ENCODE measurements at places on chromosomes 11 and 22.

GRCh38 chr22:24994070-24994763 is 41.7 kb downstream of the KIAA1671 start:
- peak; percentile 14 for DNase-seq

GRCh38 chr11:7592711-7593110 is 78.9 kb downstream of the PPFIBP2 start:
- no peak for DNase-seq

DNA sequence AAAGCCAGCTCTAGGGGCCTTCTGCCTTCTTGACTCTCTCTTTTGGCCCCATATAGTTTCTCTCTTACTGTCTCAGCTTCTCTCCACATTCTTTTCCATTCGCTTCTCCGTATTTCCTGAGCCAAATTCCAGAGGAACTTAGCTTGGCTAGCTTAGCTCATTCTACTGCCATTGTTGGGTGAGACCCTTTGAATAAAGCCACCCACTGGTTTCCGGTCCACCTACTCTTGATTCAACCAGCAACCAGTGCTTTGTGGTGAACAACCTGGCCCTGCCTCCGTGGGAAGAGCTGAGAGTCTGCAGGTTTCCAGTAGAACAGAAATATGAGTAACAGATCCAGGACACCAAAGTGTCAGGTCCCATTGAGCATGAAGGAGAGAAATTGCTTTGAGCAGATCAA is 81.3 kb upstream of the ARHGAP20 start:
- DNase-seq = no peak

GRCh38 chr11:62245271-62245753 is 3.3 kb downstream of the SCGB1D2 start:
- DNase-seq = peak; percentile 25

- no peak for DNase-seq
Measured at GRCh38 chr11:58495906-58496305, 12.0 kb downstream of the OR5B21 start.

GRCh38 chr22:39985383-39986035 is 9.2 kb upstream of the FAM83F start:
- DNase-seq = no peak

- DNase-seq = no peak
Measured at GRCh38 chr11:124886476-124886875, 11.2 kb downstream of the ROBO4 start.

- DNase-seq = no peak
Measured at GRCh38 chr11:36141196-36141953, 147.8 kb downstream of the COMMD9 start.

DNA sequence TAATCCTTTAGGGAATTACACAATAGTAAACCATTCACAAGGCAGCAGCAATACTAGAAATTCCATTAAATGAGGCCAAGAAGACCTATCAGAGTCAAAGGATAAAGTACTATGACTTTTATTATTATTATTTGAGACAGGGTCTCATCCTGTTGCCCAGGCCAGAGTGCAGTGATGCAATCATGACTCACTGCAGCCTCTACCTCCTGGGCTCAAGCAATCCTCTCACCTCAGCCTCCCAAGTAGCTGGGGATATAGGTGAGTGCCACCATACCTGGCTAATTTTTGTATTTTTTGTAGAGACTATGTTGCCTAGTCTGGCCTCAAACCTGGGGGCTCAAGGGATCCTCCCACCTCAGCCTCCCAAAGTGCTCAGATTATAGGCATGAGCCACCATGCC is 51.8 kb downstream of the TTC28 start:
- DNase-seq = no peak

GRCh38 chr22:21621025-21621424 is 8.8 kb downstream of the YDJC start:
- DNase-seq = no peak

- no peak for DNase-seq
Measured at GRCh38 chr22:20834206-20834605, 24.4 kb downstream of the PI4KA start.

GRCh38 chr22:28348613-28349609 is 330.7 kb downstream of the TTC28 start:
- DNase-seq = no peak

- no peak for DNase-seq
Measured at GRCh38 chr11:117483372-117483771, 155.7 kb downstream of the CEP164 start.

DNA sequence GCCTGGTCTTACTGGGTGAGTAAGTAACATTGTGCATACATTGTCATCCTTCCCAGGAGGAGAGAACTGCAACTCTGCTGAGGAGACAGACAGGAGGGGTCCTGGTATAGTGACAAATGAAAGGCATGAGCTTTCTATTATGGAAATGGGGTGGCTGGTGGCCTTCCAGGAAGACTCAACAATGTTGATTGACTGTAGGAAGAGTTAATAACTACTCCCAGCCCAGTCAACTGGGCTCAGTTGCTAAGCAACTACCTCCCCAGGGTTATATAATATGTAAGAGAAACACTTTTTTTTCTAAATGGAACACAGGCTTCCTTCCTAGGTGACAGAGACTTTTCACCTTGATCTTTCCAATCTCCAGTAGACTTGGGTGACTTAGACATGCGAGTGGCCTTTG is 28.2 kb downstream of the SEZ6L start:
- no peak for DNase-seq

- DNase-seq = no peak
Measured at GRCh38 chr22:39229688-39230260, 15.0 kb downstream of the PDGFB start.

DNA sequence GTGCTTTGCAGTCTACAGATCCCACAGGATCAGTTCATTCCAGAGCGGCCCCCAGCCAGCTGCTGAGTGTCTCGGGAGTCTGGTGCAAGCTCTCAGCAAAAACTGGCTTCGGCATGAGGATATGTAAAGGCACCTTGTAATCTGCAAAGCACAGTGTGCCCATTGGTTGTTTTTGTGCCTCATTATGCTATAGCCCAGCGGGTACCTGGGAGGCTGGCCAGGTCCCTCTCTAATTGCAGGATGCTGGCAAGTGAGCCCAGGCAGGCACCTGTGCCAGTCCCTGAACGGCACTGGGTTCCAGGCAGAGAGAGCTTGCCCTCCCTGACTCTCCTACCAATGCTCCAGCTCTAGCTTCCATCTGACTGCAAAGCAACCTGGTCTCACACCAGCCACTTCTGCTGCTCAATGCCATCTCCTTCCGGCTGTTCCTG is 128.7 kb downstream of the DSCAML1 start:
- no peak for DNase-seq

GRCh38 chr22:50730013-50730891 is 7.8 kb upstream of the ACR start:
- DNase-seq = no peak

GRCh38 chr11:106137061-106137460 is 59.6 kb downstream of the AASDHPPT start:
- peak; percentile 19 for DNase-seq

DNA sequence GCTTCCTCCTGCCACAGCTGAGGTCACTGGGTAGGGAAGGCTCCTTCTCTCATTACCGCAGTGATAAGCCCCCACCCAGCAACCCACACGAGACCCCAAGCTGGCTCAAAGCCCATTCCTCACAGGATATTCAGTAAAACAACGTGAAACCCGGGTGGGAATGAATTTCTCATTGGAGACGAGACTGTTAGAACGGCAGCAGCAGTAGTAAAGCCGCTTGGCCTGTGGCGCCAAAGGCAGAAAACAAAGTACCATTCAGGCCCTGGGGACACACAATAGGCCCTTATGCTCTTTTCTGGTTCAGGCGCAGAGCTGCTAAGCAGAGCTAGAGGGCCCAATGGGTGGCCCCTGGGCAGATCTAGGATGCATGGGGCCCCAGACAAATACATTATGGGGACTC is 45.3 kb downstream of the PC start:
- DNase-seq = no peak

DNA sequence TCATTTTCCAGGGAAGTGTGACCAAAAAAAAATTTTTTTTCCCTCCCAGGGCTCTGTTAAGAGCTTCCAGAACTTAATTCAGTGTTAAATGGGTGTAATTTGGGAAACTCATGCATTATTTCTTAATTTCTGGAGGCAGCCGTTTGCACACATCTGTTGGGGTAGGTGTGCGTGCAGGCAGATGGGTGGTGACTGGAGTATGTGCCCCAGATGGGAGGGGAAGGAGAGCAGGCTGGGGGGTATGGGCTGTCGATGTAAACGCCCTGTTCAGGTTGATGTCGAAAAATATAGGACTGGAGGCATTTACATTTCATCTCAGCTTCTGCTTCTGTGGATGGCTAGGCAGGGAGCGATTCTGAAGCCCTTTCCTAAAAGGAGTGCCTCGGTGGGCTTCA is 13.7 kb upstream of the SHISAL1 start:
- no peak for DNase-seq

DNA sequence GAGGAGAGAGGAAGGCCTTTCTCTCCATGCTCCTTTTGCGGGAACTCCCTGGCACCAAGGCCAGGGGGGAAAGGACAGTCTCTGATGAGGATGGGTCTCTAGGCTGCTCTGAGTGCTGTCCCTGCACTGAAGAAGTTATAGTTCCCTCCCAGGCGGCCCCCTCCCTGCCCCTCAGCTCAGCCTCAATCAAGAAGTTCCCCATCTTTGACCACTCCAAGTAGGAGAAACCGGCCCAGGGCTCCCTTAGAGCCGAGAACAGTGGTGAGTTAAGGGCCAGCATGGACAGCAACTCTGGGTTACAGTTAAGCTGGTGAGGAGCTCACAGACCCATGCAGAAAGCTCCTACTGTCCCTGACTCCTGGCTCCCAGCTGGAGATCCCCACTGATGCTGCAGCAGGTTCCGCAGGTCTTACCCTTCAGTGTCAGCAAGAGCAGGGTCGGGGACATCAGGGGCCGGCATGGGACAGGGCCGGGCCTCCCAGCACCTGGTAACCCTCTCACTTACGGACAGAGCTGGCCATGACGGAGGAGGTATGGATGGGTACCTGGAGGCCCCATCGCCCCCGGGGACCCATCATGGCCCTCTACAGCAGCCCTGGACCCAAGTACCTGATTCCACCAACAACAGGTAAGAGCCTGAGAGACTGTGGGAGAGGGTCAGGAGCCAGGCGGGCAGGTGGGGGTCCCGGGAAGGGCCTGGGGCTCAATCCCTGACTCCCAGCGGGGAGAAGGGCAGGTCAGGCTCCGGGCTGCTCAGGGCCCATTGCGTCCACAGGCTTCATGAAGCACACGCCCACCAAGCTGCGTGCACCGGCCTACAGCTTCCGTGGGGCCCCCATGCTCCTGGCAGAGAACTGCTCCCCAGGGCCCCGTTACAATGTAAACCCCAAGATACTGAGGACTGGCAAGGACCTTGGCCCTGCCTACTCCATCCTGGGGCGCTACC is 4.2 kb downstream of the SCGB1C1 start:
- no peak for DNase-seq

DNA sequence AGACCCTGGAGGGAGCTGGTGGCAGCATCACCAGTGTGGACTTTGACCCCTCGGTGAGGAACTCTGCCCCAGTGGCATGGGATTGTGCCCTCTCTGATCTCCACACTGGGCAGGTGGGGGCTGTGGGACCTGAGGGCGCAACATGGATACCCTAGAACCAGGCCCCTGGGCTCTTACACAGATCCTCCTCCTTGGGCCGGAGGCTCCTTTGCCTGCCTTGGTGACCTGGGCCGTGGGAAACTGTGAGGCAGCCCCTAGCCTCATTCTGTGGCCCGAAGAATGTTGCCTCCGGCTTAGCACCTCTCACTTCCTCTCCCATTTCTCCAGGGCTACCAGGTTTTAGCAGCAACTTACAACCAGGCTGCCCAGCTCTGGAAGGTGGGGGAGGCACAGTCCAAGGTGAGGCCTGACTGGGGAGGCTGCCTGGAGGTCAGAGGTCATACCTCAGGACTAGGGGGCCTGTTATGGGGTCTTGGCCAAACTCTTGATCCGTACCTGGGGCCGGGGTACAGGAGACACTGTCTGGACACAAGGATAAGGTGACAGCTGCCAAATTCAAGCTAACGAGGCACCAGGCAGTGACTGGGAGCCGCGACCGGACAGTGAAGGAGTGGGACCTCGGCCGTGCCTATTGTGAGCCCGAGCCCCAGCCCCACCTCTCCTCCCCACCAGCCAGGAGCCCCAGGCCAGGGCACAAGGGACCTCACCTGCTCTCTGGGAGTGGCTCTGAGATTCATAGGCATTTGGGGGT is 12.2 kb downstream of the ATG16L2 start:
- no peak for DNase-seq

- DNase-seq = no peak
Measured at GRCh38 chr22:34501366-34501965, 564.5 kb upstream of the ISX start.

GRCh38 chr11:66432597-66432996 is 6.1 kb downstream of the MRPL11 start:
- DNase-seq = no peak

GRCh38 chr11:73810637-73811036 is 23.0 kb downstream of the MRPL48 start:
- no peak for DNase-seq

- peak; percentile 90 for DNase-seq
Measured at GRCh38 chr22:32623943-32624342, 149.3 kb downstream of the FBXO7 start.

- DNase-seq = peak; percentile 87
Measured at GRCh38 chr22:27318516-27318915, 483.0 kb downstream of the MN1 start.

DNA sequence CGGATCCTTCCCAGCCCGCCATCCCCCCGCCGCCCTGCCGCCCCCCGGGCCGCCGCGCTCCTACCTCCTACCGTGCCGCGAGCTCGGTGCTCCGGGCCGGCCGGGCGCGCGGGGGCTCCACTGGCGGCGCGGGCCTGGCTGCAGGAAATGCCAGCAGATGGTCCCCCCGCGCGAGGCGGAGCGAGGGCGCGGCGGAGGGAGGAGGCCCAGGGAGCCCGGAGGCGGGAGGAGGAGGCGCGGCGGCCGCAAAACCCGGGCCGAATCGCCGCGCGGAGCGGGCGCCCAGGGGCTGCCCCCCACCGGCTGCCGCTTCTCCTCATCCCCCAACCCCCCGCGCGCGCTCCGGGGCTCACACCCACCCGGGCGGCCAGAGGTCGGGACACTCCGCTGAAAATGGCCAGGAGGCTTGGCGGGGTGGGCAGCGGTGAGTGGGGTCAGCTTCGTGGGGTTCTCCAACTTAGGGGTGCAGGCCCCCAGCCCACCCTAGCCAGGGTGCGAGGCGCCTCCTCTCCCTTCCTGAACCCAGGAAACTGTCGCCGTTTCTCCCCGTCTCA is at the start of gene OSBPL5:
TSS of gene OSBPL5 (minus strand) at position 159 of the 554 bp plus-strand sequence. CDS start 36,162 bp downstream, outside the sequence.
- peak; percentile 80 for DNase-seq

DNA sequence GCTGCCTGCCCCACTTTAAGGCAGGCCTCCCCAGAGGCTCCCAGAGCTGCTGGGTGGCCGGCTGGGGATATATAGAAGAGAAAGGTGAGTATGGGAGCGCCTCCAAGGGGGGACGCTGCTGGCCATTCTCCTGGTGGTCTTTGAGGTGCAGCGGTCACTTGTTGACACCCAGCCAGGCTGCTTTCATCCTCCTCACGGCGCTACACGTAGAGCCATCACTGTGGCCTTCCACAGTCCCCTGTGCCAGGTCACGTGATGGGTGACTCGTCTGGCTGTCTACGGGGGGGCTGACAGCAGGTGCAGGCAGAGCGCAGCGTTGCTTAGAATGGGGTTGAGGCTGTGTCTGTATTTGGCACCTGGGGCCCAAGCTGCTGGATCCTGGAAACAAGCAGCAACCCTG is 1.9 kb downstream of the ACR start:
- no peak for DNase-seq

Measured in fibroblast of skin of scalp (primary cell).